ENCODE measurements at places on chromosomes 3 and 15. TPM values are rescaled to one million over a fixed set of nuclear protein-coding genes. Genes with fewer than 3 reads are reported as not detected.
A peak's percentile ranks its signal among the peaks of the same experiment; 100 is the strongest.

CHMP2B gene
- total RNA-seq = 51.1 TPM

COL8A1 gene
- 21.1 TPM for total RNA-seq

- DNase-seq = no peak
These were observed 42.5 kb downstream of the ZNF445 start for GRCh38 chr3:44434834-44435510.

SAXO2 gene
- 4.7 TPM for total RNA-seq

- no peak for DNase-seq
These were observed 30.0 kb downstream of the MB21D2 start for GRCh38 chr3:192887701-192888100.

ZNF619 gene
- 7.6 TPM for total RNA-seq

VEPH1 gene
- total RNA-seq = 0.74 TPM

DNA sequence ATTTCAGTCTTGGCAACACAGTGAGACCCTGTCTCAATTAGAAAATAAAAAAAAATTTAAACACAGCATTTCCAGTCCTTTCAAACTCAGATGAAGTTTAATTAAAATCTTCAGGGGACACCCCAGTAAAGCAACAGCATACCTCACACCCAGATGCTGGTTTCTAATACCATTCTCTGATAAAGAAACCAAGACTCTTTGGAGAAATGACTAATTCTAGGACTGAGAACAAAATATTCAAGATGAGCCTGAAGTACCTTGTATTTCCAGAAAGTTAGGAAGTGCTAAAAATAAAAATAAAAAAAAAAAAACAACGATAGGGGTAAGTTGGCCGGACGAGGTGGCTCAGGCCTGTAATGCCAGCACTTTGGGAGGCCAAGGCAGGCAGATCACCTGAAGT lies 14.0 kb upstream of the MAP4 start:
- no peak for DNase-seq

GRCh38 chr3:74443102-74443501 lies 171.4 kb downstream of the CNTN3 start:
- DNase-seq = no peak

ZNF860 gene
- 9.6 TPM for total RNA-seq

NR2E3 gene
- 2.3 TPM for total RNA-seq

DNA sequence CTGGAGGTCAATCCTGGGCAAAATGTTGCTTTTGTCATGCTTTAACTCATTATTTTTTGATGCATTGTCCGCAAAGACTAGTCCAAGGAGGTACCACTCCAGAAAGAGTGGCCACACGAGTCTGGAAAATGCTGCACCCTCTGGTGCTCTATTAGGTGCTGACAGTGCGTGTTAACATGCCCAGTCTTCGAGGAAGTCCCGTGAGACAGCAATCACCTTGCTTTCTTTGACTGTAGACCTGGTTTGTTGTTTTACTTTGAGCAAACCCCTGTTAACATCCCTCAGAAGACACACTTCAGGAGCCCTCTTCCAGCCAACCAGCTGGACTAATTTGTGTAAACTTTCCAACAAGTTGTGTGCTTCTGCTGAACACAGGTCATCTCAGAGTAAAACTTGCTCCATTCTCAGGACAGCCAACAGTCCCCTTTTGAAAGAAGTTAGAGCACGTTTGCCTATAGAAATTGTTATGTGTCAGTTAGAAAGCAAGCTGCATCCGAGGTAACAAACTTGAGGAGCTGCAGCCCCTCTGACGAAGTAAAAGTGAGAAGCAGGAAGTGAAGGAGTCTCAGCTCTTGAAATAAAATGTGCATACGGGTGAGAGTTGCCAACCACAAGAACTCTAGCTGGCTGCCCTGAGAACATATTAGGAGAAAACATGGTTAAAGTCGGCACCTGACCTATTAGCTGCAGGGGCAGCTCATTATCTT lies 205.0 kb downstream of the LPP start:
- no peak for DNase-seq

DNA sequence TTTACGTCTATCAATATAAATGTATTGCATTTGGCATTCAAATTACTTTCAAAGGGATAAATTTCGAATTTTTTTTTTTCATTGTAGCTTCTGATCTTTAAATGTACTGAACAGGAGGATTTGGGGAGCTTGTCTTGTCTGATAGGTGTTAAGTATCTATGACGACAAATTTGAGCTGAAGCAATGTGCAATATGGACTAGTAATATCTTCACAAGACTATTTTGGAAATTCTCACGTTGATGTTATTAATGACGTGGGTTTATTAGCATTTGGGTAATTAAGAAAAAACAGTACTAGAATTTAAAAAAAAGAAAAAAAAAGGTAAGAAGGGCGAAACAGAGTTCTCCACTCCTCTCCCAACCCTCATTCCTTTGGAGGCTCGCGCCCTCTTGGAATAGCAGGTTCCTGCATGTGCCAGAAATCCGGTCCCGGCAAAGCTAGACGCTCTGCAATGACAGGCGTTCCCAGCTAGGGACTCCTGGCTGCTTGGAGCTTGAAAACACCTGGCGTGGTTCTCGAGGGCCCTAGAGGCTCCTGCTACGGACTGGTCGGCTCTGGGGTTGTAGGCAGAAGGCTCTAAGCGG lies 648 bp upstream of the P2RY1 start:
- DNase-seq = no peak

GCSAM gene
- 1.7 TPM for total RNA-seq

- no peak for DNase-seq
These were observed 147.3 kb downstream of the TP63 start for GRCh38 chr3:189778340-189778950.

DNA sequence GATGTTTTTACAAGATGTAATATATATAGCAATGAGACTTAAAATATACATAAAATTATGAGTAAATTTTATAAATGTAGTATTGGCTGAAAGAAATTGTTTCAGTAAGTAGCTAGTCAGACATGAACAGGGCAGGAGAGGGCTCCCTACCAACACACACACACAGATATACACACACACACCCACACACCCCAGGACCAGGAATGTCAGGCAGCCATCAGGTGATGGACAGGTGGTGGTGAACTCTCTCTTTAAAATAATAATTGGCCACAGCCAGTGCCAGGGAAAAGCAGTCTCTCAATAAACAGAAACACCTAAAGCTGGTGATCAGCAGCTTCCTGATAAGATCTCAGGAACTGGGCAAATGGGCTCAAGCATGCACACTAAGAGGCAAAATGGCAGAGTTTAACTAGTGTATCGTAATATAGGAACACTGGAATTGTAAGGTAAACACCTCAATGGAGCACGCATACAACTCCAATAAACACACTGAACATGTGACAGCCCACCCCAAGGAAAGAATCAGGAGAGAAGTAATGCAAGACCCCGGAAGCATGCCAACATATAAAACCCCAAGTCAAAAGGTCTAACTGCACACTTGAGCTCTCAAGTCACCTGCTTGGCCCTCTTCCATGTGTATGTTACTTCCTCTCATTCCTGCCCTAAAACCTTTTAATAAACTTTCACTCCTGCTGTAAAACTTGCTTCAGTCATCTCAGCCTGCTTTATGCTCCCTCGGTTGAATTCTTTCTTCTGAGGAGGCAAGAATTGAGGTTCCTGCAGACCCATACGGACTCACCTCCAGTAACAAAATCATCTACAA lies 1034.1 kb upstream of the SEMA6D start:
- DNase-seq = no peak

GRCh38 chr3:10962481-10963036 lies 30.0 kb upstream of the SLC6A1 start:
- no peak for DNase-seq

DNA sequence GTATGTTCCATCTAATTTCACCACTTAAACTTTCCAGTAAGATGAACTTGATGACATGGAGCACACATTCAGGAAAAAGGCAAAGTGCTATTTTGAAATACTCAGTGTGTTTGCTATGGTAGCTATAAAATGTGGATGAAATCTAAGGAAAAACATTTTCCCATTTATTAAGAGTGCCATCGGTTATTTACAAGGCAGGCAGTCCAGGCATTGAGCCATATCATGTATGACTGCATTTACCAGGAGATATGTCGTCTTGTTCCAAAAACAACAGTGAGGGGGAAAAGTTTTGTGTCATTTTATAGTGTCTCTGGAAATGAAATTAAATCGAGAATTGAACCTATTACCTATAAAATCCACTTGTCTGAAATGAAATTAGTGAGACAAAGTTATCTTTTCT lies 13.7 kb downstream of the ANXA2 start:
- no peak for DNase-seq

DNA sequence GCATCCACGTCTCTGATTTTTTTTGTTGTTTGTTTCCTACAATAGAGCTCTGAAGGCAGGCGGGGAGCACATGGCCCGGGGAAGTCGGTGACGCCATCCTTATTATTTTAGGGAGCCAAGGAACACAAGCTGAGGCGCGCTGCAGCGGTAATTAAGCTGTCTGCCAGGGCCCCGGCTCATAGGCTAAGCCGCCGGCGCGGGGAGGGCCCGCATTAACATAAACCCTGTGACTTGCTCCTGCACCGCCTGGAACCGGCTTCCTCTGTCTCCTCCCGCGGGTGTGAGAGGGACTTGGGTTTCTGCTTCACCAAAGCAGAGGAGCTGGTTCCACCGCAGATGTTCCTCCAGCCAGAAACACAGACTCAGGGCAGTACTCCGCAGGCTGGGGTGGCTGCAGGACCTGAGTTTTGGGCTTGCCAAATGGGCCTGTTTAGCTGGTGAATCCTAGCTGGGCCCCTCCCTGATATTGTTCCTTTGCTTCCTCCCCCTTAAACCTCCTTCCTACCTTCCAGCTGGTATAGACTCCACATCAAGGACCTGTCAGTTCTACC lies 25.3 kb downstream of the ANP32A start:
- DNase-seq = peak; percentile 83

GRCh38 chr3:153144779-153145178 lies 17.2 kb upstream of the RAP2B start:
- DNase-seq = no peak

DNA sequence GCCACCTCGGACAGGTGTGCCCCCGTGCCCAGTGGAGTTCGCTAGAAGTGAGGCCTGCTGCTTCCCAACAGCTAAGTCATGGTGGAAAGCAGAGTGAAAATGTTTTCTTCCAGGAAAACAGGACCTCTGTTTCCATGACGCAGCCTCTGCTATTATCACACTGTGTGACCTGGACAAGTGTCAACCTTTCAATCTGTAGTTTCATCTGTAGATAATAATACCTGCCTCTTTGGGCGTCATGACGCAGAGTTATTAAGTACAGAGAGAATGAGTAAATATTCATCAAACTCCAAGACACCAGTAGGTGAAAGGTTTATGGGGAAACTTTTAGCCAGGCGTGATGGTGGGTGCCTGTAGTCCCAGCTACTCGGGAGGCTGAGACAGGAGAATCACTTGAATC lies 62.3 kb downstream of the TMEM44 start:
- DNase-seq = no peak

DNA sequence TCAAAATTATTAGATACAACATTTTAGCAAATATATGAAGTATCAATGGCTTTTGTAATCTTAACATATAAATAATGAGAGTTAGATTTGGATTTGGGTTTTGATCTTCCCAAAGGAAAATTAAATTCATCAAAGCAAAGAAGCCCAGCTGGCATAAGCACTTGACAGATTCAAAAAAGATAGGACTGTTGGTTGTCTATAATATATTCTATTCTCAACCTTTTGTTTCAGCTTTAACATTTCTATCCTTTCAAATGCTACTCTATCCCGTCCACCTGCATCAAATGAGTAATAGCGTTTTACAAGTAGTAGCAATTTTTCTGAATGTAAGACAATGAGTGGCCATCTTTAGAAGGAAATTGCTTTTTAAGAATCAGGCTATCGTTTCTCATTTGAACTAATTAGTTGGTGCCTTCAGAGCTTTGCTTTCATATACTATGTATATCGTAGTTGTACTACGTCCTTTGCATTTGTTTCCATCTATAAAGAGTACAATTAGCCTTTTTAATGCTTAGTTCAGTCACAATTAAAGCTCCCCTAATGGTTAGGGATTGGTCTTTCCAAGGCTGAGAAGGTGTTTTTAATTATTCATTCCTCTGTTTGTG lies 278.0 kb downstream of the UBE2E2 start:
- DNase-seq = no peak

ITGA11 gene
- total RNA-seq = 16.6 TPM

ROBO1 gene
- 67.0 TPM for total RNA-seq

GRCh38 chr15:91892436-91892835 lies 38.9 kb downstream of the SLCO3A1 start:
- DNase-seq = no peak

MYL3 gene
- total RNA-seq = 19.8 TPM

LRTM1 gene
- total RNA-seq = 13.4 TPM

DNA sequence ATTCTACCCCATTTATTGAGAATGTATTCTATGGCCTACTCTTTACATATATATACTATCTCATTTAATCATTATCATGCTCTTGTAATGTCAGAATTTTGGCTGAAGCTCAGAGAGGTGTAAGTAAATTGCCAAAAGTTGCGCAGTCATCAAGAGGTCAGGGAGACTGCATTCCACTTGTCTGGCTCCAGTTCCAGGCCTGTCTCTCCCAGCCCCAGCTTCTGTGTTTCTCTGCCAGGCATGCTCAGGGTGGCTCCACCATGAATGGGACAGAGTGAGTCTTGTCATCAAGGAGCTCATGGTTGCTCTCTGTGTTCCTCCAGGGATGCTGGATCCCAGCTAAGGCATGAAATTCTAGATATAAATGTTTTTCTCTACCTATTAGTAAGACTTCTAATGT lies 635.1 kb upstream of the MDFIC2 start:
- no peak for DNase-seq

TIMP4 gene
- total RNA-seq = 1.3 TPM

DNA sequence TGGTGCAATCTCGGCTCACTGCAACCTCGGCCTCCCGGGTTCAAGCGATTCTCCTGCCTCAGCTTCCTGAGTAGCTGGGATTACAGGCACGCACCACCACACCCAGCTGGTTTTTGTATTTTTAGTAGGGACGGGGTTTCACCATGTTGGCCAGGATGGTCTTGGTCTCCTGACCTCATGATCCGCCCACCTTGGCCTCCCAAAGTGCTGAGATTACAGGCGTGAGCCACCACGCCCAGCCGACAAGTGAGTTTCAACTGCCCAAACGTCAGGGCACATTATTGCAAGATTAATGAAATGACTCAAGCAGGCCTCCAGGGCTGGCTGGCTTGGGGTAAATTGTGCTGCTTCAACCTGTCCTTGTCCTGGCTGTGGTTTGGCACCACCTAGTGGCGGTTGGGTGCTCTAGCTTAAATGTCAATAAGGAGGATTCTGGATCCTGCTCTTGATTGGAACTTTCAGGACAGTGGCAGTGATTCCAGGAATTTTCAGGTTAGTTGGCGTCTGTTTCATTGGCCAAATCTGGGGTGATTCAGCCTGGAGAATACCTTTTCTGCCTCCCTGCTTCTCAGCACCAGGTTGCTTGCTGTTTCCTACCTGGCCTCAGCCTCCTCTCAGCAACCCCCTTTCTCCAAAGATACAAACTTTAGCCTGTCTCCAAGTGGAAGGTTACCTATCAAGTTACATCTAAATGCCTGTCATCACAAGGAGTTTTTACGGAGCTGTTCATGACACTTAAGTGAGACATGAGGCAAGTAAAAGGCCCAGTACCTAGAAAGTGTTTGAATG lies 32.4 kb upstream of the SACM1L start:
- DNase-seq = peak; percentile 62

DNA sequence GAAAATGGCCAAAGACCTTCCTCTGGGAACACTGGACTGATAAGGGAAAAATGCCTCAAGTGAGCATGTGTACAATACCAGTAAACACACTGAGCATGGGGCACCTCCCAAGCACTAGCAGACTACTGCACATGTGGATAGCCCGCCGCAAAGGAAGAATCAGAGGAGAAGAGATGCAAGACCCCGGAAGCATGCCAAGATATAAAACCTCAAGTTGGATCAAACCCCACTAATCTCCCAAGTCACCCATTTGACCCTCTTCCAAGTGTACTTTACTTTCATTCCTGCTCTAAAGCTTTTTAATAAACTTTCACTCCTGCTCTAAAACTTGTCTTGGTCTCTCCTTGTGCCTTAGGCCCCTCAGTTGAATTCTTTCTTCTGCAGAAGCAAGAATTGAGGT lies 121.1 kb upstream of the PLAAT1 start:
- DNase-seq = no peak

RYR3 gene
- 10.5 TPM for total RNA-seq
